ENCODE measurements at places on chromosomes 13 and 19.
A peak's percentile ranks its signal among the peaks of the same experiment; 100 is the strongest.

GRCh38 chr13:45512098-45512496 lies 47.4 kb downstream of the COG3 start:
- no peaks in the 10 kb centered on the region for H3K27me3 ChIP-seq
- no peak for DNase-seq
- no peak overlapping the region for H3K4me3 ChIP-seq
- peaks cover 13% of the 10 kb centered on the region for H3K36me3 ChIP-seq
- peak overlapping the region; percentile 1 for H3K27ac ChIP-seq

DNA sequence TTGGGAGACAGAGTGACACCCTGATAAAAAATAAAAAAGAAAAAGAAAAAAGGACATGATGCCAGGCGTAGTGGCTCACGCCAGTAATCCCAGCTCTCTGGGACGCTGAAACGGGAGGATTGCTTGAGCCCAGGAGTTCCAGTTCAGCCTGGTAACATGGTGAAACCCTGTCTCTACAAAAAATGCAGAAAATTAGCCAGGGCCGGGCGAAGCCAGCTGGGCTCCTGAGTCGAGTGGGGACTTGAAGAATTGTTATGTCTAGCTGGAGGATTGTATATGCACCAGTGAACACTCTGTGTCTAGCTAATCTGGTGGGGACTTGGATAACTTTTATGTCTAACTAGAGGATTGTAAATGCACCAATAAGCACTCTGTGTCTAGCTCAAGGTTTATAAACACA lies 32.3 kb downstream of the TMPRSS9 start:
- peaks cover 9% of the 10 kb centered on the region for H3K4me1 ChIP-seq
- no peak overlapping the region for H3K27ac ChIP-seq
- H3K36me3 ChIP-seq = no peaks in the 10 kb centered on the region
- DNase-seq = no peak
- H3K4me3 ChIP-seq = no peak overlapping the region

DNA sequence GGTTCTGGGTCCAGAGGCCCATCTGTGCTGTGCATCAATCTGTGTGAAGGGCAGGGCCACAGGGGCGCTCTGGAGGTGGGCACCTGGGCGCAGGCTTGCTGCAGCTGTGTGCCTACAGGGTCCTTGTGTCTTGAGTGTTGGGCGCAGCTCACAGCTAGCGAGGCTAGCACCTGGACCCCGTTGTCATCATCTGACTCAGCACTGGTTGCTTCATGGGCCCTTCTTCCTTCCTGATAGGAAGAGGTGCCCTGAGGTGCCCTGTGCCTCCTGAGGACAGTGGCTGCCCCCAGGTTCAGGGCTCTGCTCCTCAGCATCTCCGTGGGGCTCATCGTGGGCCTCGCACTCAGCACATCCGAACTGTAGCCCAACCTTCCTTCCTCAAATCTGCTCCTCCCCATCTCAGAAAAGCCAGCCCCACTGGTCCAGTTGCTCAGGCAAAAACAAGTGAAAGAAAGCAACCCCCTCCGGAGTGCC lies 54.8 kb downstream of the GATAD2A start:
- peak overlapping the region; percentile 87 for H3K4me3 ChIP-seq
- peaks cover 87% of the 10 kb centered on the region for H3K4me1 ChIP-seq
- peak overlapping the region; percentile 76 for H3K27ac ChIP-seq
- DNase-seq = peak; percentile 51

DNA sequence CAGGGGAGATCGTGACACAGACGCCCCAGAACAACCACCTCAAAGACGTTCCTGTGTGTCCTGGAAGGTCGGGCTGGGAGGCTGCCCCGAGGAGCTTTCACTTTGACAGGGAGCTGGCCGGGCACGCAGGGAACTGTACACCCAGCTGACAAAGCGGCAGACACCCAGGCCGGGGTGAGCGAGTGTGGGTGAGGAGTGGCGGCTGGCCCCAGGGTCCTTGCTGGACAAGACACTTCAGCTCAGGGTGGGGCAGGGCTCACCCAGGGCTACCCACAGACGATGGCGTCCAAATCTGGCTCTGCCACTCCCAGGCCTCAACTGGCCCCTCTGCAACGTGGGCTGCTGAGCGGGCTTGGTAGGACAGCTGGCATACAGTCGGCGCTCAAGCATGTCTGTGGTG lies 2.0 kb downstream of the FGF22 start:
- no peak overlapping the region for H3K4me3 ChIP-seq
- H3K36me3 ChIP-seq = peaks cover 3% of the 10 kb centered on the region
- H3K4me1 ChIP-seq = peaks cover 6% of the 10 kb centered on the region

DNA sequence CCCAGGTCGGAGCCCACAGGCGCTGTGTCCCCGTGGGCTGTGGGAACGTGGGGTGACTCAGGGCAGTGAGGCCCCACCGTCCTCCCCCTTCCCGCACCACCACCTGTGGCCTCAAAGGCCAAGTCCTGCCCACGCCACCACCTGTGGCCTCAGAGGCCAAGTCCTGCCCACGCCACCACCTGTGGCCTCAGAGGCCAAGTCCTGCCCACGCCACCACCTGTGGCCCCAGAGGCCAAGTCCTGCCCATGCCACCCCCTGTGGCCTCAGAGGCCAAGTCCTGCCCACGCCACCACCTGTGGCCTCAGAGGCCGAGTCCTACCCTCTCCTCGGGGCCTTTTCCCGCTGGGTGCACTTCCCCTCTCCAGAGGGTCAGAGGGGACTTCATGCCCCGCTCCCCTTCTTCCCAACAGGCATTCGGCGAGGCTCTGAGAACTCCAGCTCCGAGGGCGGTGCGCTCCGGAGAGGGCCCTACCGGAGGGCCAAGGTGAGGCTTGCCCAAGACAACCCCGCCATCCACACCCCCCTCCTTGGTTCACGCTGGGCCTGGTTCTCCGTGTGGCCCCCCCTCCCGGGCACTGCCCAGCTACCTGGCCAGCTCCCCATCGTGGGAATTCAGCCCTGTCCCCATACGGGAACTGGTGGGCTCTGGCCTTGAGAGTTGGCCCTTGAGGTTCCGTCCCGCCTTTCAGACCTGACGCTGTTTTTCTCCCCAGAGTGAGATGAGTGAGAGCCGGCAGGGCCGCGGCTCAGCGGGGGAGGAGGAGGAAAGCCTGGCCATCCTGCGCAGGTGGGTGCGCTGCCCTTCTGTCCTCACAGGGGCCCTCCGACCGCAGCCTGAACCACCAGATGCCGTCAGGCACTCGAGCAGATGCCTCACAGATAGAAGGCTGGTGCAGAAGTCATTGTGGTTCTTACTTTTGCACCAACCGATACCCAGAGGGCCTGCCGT lies 27.4 kb upstream of the F7 start:
- DNase-seq = no peak
- no peaks in the 10 kb centered on the region for H3K27me3 ChIP-seq
- H3K36me3 ChIP-seq = no peaks in the 10 kb centered on the region
- H3K4me3 ChIP-seq = no peak overlapping the region
- H3K27ac ChIP-seq = no peak overlapping the region

- peak; percentile 27 for DNase-seq
- H3K27me3 ChIP-seq = no peaks in the 10 kb centered on the region
- H3K27ac ChIP-seq = peak overlapping the region; percentile 92
- peaks cover 51% of the 10 kb centered on the region for H3K4me1 ChIP-seq
- peaks cover 19% of the 10 kb centered on the region for H3K36me3 ChIP-seq
- peak overlapping the region; percentile 72 for H3K4me3 ChIP-seq
Measured at GRCh38 chr13:39776439-39776838, 121.0 kb downstream of the COG6 start.

GRCh38 chr19:35272122-35272719 lies 3.5 kb downstream of the USF2 start:
- DNase-seq = no peak
- H3K27me3 ChIP-seq = no peaks in the 10 kb centered on the region
- no peak overlapping the region for H3K4me3 ChIP-seq
- H3K36me3 ChIP-seq = peaks cover 22% of the 10 kb centered on the region
- peaks cover 18% of the 10 kb centered on the region for H3K4me1 ChIP-seq

- H3K4me3 ChIP-seq = no peak overlapping the region
- DNase-seq = no peak
- no peaks in the 10 kb centered on the region for H3K4me1 ChIP-seq
- H3K36me3 ChIP-seq = peaks cover 19% of the 10 kb centered on the region
- no peak overlapping the region for H3K27ac ChIP-seq
Measured at GRCh38 chr19:53182202-53182601, 11.0 kb downstream of the ZNF665 start.

- H3K27ac ChIP-seq = peak overlapping the region; percentile 97
- no peaks in the 10 kb centered on the region for H3K27me3 ChIP-seq
- peaks cover 3% of the 10 kb centered on the region for H3K36me3 ChIP-seq
Measured at GRCh38 chr13:41058295-41059070, 2.8 kb upstream of the WBP4 start.

GRCh38 chr13:112054616-112055015 lies 12.3 kb upstream of the SOX1 start:
- H3K27me3 ChIP-seq = peaks cover 64% of the 10 kb centered on the region
- DNase-seq = no peak
- peaks cover 10% of the 10 kb centered on the region for H3K36me3 ChIP-seq
- H3K4me1 ChIP-seq = no peaks in the 10 kb centered on the region
- peak overlapping the region; percentile 83 for H3K27ac ChIP-seq

GRCh38 chr13:28851422-28851821 lies 31.3 kb downstream of the MTUS2 start:
- H3K4me1 ChIP-seq = no peaks in the 10 kb centered on the region
- no peak overlapping the region for H3K27ac ChIP-seq
- H3K27me3 ChIP-seq = peaks cover 27% of the 10 kb centered on the region
- no peak for DNase-seq
- H3K4me3 ChIP-seq = no peak overlapping the region
- H3K36me3 ChIP-seq = no peaks in the 10 kb centered on the region

GRCh38 chr19:36987091-36987490 lies 71.0 kb downstream of the ZNF568 start:
- H3K27me3 ChIP-seq = no peaks in the 10 kb centered on the region
- no peak for DNase-seq
- H3K27ac ChIP-seq = no peak overlapping the region
- H3K4me3 ChIP-seq = no peak overlapping the region
- peaks cover 44% of the 10 kb centered on the region for H3K36me3 ChIP-seq
- H3K4me1 ChIP-seq = no peaks in the 10 kb centered on the region

GRCh38 chr13:38636073-38636472 lies 50.8 kb upstream of the FREM2 start:
- no peak for DNase-seq
- H3K4me1 ChIP-seq = no peaks in the 10 kb centered on the region
- H3K27me3 ChIP-seq = no peaks in the 10 kb centered on the region

DNA sequence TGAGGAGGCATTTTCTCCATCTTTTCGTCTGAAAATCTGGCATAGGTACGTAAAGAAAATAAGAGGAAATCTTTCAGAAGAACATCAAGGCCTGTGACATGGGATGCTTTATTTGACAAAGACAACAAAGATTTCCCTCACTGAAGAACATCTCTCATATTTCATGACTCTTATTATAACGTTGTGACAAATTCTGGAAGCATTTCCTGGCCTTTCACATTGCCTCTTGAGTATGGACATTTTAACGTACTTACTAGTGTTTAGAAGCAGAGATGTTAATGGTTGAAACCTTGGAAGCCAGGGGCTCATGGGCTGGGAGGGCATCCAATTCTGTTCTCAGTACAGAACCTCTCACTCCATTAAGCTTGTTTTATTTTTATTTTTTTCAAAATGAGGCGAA lies 210.8 kb downstream of the DCT start:
- H3K27me3 ChIP-seq = no peaks in the 10 kb centered on the region
- no peaks in the 10 kb centered on the region for H3K36me3 ChIP-seq
- peaks cover 4% of the 10 kb centered on the region for H3K4me1 ChIP-seq
- H3K4me3 ChIP-seq = no peak overlapping the region
- H3K27ac ChIP-seq = no peak overlapping the region

GRCh38 chr13:67574320-67575233 lies 344.4 kb upstream of the PCDH9 start:
- H3K27me3 ChIP-seq = no peaks in the 10 kb centered on the region
- no peaks in the 10 kb centered on the region for H3K36me3 ChIP-seq
- no peak overlapping the region for H3K27ac ChIP-seq
- H3K4me3 ChIP-seq = no peak overlapping the region
- H3K4me1 ChIP-seq = no peaks in the 10 kb centered on the region

DNA sequence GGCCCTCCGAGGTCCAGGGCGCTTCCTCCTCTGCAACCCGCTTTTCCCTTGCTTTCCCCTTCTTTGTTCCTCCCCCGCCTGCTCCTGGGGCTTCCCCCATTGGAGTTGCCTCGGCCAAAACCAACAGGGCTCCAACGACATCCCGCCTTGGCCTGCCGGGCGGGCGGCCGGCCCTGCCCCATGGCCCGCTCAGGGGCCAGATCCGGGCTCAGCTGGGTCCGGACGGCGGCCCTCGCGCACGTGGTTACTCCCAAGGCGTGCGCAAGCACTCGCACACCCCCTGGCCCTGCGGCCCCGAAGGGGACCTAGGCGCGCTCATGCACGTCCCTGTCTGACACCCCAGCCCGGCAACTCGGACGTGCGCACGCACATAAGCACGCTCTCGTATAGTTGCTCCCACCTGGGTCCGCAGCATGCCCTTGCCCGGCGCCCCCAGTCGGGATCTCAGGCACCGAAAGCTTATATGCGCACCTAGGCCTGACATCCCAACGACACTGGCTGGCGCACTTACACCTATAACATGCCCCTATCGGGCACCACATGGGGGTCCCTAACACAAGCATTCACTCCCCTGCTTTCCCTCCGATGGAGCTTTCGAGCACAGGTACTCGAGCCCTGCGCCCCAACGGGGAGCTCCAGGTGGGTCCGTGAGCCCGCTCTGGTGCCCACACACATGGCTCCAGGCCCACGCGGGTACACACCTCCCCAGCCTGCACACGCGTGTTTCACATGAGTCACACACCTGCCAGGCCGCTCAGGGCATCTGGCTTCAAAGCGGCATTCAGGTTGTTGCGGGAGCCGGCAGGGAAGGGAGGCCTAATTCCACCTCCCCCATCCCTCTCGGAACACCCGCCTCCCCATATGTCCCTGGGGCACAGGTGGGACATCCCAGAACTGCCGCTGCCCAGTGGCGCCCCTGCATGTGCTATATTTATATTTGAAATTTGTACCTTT lies 15.0 kb downstream of the NFIX start:
- DNase-seq = no peak
- peaks cover 58% of the 10 kb centered on the region for H3K27me3 ChIP-seq
- no peak overlapping the region for H3K4me3 ChIP-seq
- H3K4me1 ChIP-seq = peaks cover 35% of the 10 kb centered on the region

DNA sequence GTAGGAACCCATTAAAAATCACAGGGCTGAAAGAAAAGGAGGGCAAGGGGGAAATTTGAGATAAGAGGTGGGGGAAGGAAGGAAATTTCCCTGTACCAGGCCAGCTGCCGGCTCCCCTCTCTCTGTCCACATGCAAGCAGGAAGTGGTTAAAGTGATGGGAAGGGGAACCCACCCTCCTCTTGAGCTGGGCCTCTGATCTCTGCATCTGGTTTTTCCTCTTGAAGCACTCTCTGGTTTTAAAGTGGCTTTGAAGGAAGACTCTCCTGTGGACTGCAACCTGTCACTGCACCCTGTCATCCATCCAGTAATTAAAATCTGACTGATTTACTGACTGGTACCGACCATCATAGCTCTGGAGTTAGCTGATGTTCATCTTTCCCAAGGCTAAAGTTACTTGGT lies 239.6 kb downstream of the TSHZ3 start:
- peaks cover 14% of the 10 kb centered on the region for H3K4me1 ChIP-seq
- peaks cover 48% of the 10 kb centered on the region for H3K27me3 ChIP-seq
- no peak for DNase-seq
- H3K36me3 ChIP-seq = no peaks in the 10 kb centered on the region

DNA sequence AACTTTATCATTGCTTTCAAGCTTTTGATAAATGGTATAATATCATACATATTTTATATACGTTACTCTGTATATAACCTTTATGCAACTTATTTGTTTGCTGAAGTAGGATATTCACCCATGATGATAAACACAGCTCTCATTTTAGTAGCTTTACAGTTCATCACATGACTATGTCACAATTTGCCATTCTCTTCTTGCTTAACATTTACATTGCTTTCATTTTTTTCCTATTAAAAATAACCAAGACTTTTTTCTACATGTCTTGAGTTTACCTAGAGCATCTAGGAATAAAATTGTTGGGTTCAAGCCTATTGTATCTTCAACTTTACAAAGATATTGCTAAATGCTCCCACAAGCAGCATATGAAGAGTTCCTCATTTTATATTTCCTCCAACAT lies 54.0 kb downstream of the KCNRG start:
- H3K4me3 ChIP-seq = no peak overlapping the region
- peaks cover 3% of the 10 kb centered on the region for H3K36me3 ChIP-seq
